ENCODE measurements at places on chromosomes 1 and 21.

GRCh38 chr1:221706876-221707582, 34.9 kb downstream of the DUSP10 start:
- DNase-seq: peak; percentile 31

DNA sequence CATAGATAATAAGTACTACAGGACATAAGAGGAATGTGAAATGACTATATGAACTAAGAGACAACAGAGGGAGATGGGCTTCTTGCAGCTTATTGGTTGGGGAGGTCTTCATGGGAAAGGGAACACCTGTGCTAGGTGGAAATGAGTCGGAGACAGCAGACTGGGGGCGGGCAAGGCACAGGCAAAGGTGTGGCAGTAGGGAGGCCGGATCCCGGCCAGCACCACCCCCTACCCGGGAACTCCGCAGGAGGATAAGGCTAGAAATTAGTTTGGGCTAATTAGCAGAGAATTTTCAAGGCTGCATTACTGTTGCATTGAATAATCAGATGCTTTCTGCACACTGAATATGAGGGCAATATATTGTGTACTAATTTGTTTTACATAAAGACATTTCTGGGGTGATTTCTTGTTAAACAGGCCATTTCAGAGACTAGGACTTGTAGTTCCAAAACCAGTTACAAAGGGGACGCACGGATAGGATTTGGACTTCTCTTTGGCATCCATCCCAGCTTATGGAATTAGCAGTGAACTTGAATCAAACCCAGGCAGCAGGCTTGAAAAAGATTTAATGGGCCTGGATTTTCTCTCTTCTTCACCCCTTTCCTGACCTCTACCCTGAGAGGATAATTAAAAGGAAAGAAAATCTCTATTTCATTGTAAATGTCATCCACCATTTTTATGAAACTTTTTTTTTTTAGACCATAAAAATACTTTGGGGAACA, 2.2 kb upstream of the HUNK start:
- DNase-seq: no peak

- DNase-seq: no peak
Measured at GRCh38 chr1:17861685-17862084, 106.6 kb downstream of the ACTL8 start.

- no peak for DNase-seq
Measured at GRCh38 chr1:99441299-99442095, 177.2 kb downstream of the PLPPR4 start.

GRCh38 chr1:180182643-180183311, 28.1 kb downstream of the QSOX1 start:
- DNase-seq: no peak

DNA sequence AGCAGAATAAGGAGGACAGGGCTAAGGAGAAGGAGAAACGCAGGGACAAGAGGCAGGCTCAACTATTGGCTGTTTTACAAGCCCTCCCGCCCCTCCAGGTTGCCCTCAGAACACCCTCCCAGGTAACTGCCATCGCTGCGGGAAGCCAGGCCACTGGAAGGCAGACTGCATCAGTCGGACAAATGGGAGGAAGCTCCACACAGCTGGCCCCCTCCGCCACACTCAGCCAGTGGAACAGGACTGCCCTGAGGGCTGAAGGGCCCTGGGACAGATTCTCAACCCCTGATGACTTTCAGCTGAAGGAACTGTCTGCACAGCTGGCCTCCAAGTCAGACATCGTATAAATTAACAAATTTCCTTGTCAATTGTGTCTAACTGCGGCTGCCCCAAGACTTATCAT, 21.8 kb downstream of the LRRC3 start:
- DNase-seq: no peak

DNA sequence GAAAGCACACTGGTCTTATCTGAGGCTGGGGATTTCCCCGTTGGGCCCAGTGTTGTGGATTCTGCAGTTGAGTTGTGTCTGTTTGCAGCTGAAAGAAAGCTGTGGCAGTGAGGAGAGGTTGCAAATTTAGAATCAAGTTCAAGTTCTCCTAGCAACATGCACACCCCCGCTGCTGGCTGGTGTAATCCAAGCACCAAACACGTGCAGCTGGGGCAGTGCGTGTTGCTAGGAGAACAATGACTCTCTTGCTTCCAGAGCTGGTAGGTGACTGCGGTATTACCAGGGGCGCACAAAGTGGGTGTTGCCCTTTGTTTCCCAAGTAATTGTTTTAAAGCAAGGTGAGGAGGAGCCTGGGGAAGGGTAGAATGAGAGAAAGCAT, 91.5 kb downstream of the IER5 start:
- peak; percentile 50 for DNase-seq

GRCh38 chr21:16912075-16912474, 600.8 kb upstream of the CXADR start:
- no peak for DNase-seq

DNA sequence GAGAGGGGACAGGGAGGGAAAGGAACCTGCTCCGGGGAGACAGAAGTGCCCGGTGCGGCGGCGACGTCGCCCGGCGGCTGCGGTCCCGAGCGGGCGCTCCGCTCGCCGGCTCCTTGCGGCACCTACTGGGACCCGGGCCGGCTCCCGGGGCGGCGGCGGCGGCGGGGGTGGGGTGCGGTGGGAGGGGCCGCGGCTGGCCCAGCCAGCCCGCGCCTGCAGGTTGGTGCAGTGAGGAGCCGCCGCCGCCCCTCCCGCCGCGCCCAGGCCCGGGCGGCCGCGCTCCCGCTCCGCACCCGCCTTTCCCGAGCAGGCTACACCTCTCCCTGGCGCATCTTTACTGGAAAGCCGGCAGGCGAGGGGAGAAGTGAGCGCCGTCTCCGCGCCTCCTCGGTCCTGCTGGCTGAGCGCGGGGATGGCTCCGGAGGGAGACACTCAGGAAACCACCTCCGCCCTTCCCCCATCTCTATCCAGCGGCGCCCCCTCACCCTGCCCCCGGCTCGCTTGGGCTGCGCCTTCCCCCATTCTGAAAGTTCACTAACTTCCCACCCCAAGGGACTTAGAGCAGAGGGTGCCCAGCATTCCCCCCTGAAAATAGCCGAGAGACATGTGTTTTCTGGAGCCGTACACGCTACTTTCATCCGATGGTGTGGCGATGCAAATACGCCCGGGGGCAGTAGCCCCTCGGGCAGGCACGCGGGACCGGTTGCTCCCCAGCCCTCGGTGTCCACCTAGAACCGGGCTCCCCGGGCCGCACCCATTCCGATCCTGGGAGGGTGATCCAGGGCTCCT, at the start of gene PLD5:
TSS of gene PLD5 (minus strand) at position 127 of the 789 bp plus-strand sequence.
- no peak for DNase-seq

GRCh38 chr1:239547987-239548386, 161.6 kb downstream of the CHRM3 start:
- DNase-seq: no peak

DNA sequence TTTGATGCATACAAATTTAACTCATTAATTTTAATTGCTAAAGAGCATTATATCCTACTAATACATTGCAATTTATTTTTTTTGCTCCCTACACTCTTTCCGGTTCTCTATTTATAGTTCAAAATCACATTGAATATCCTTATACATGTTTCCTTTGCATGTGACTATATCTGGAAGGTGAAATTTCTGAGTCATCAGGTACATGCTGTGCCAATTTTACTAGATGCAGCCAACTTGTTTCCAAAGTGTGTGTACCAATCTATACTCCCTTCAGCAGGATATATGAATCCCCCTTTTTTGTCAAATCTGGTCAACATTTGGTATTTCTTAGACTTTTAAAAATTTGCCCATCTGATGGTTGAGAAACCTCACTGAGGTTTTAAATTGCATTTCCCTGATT, 602.9 kb upstream of the CAMK1G start:
- DNase-seq: no peak

DNA sequence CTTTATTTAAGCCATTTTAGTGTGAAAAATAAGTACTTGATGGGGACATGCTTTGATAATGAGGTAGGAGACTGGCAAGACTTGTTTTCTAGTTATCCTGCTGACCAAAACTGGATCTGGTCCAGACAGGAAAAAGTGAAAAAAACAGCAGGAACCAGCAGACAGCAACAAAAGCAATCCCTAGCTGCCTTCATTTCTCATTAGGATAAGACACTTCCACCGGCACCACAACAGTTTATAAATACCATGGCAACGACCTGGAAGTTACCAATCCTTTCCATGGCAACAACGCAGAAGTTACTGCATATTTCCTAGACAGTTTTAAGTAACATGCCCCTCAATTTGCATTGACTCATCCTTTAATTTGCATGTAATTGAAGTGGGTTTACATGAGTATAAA, 993.8 kb upstream of the NCAM2 start:
- no peak for DNase-seq

DNA sequence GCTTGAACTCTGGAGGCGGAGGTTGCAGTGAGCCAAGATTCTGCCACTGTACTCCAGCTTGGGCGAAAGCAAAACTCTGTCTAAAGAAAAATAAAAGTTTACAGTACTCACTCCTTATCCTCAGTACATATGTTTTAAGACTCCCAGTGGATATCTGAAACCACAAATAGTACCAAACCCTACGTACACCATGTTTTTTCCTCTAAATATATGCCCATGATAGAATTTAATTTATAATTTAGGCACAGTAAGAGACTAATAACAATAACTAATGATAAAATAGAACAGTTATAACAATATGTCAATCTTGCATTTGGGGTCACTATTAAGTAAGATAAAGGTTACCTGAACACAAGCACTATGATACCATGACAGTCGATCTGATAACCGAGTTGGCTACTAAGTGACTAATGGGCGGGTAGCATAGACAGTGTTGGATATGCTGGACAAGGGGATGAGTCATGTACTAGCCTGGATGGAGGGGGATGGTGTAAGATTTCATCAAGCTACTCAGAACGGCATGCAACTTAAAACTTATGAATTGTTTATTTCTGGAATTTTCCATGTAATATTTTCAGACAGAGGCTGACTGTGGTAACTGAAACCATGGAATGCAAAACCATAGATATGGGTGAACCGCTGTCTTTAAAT, 43.7 kb downstream of the ST7L start:
- DNase-seq: no peak

GRCh38 chr21:38997051-38997842, 186.0 kb downstream of the PSMG1 start:
- DNase-seq: no peak

GRCh38 chr1:226553924-226554282, 5.3 kb downstream of the STUM start:
- DNase-seq: no peak

DNA sequence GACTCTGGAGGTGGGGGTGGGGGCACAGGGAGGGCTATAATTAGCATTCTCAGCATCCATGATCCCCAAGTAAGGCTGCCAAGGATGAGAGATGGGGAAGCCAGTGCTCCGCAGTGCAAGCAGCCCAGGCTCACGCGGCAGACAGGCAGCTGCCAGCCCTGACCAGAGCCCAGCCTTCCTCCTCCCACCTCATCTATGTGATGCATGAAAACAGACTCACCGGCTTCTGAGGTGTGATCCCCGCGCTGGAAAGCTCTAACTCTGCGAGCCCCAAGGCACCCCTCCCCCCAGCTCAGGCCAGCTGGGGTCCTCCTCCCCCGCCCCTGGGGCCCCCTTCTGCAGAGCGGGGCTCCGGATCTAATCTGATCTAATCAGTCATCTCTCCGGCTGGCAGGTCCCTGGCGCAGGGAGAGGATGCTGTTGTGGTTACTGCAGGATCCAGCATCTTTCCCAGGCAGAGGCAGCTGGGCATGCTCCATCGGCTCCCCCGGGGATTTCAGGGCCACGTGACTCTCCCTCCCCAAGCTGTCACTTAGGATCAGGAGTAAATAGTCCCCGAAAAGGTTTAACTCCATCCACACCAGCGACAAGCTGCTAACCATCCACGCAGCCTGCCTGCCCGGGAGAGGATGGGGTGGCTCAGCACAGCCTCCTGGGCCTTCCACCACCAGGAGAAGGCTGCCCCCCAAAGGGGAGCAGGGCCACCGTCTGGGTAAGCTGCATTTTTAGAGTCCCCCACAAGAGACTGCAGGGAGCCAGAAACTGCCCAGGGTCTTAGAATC, at the start of gene PLEKHA6:
TSS of gene PLEKHA6 (minus strand) at position 456 of the 782 bp plus-strand sequence. CDS start 86,202 bp downstream, outside the sequence.
- no peak for DNase-seq

DNA sequence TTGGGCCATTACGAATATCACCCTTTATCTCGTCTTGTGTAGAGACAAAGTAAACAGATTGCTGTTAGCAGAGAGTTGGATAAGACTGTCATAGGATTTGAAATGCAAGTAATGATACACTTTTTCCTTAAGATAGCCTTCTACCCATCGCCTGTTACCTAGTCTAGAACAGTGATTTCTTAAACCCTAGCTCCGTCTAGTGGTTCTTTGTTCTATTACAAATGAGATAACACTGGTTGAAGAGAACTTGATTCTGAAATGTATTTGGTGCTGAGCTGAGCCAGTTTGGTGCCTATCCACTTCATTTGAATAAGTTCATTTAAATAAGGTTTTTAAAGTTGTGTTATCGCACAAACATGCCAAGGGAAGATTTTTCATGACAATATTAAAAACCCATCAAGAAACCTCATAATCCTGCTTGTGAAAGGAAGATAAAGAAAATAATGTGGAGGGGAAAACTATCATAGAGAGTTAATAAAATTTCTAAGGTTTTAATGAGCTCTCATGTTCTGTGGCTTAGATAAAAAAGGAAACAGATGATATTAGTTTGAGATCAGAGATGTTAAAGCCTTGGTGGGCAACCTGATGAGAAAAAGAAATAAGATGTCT, 1.5 kb upstream of the KCNH1 start:
- DNase-seq: no peak

- DNase-seq: no peak
Measured at GRCh38 chr1:15102646-15103045, 50.9 kb upstream of the TMEM51 start.

DNA sequence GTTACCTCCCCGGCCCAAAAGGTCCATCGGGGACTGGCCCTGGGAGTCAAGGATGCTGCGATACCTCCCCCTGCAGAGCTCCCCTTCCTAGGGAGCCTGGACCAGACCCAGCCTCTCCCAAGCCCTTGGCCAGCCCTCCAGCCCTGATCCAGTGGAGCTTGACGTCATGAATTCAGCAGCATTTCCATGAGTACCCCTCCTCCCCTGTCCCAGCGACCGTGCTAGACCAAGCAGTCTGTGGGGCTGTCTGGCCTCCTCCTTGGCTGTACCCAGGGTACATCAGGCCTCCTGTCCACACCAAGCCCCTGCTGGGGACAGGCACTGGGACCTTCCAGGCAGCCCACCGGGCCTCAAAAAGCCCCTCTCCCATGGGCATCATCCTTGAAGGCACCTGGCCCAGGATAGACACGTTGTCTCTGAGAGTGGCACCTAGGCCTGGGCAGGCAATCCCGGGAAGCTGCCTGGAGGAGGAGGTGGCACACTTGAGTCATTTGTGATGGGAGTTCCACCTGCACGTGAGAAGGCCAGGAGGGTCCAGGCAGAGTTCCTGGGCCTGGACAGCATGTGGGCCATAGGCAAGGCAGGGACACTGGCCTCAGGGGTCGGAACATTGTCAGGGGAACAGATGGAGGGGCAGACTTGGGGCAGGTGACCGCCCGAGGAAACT, 46.4 kb downstream of the WNT9A start:
- no peak for DNase-seq

DNA sequence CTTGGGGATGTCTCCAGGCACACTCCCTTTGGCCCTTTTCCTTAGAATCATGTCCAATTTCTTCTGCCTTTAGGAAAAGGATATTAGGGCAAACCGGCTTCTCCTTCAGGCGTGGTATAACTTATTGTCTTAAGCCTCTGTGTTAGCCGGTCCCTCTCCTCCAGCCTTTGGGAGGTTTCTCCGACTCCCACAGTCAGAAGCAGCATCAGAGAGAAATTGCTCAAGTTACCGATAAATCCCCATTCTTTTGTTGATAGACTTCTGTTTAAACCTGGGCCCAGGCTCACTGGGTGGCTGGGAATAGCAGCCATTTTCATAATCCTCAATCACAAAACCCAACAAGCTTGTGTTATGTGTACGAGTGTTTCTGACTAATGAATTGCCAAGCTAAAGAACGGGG, 85.4 kb upstream of the KAZN start:
- DNase-seq: no peak

Data from activated CD4-positive, alpha-beta T cell treated with anti-CD3 and anti-CD28 coated beads, Interleukin-2, amount 50 U/mL, for 48 hours (primary cell).